ENCODE measurements at places on chromosomes 11 and 22. TPM values are rescaled to one million over a fixed set of nuclear protein-coding genes. Genes with fewer than 3 reads are reported as not detected.

THAP7 gene
- 24.2 TPM for total RNA-seq

SHANK3 gene
- total RNA-seq: 0.59 TPM

DUSP8 gene
- total RNA-seq: under 0.01 TPM

KCNJ4 gene
- total RNA-seq: not detected

GDPD4 gene
- not detected for total RNA-seq

FAM83F gene
- not detected for total RNA-seq

MRPL49 gene
- total RNA-seq: 41.6 TPM

NCAM1 gene
- 2.2 TPM for total RNA-seq

TLCD5 gene
- total RNA-seq: 11.9 TPM

- H3K36me3 ChIP-seq: no peaks in the 10 kb centered on the region
- no peaks in the 10 kb centered on the region for H3K27me3 ChIP-seq
- no peak for DNase-seq
- H3K4me3 ChIP-seq: no peak overlapping the region
- H3K4me1 ChIP-seq: no peaks in the 10 kb centered on the region
- H3K27ac ChIP-seq: no peak overlapping the region
Measured at GRCh38 chr11:96696731-96697130, 306.9 kb downstream of the JRKL start.

DNA sequence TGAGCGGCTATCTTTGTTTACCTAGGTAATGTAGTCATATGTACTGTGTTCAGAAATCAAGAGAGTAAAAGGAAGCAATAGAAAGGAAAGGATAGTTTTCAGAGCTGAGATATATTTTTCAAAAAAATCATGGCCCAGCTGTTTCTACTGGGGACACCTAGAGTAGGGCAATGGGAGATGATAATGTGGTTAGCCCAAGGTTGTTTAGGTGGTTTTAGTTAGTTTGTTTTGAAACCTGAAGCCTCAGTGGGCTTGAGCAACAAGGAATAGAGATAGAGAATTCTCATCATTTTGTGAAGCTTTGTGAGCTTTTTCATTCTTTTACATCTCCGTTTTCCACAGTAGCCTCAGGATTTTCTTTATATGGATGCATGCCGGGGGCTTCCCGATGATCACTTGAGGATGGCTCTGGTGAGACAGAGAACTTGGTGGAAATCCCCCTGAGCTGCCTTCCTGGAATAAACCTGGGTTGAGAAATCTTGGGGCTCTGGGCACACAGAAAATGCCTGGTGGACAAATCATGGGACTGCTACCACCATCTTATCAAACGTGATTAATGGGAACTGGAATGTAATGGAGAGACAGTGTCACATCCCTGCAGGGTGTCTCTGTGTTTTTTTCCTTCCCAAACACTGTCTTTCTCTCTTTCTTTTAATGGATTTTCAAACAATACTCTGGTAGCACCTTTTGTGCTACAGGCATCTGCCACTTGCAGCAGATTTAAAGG lies 49.0 kb downstream of the ARHGAP42 start:
- no peak for DNase-seq
- H3K27me3 ChIP-seq: no peaks in the 10 kb centered on the region
- H3K36me3 ChIP-seq: no peaks in the 10 kb centered on the region
- H3K4me1 ChIP-seq: peaks cover 17% of the 10 kb centered on the region
- H3K27ac ChIP-seq: no peak overlapping the region

- DNase-seq: no peak
- no peak overlapping the region for H3K27ac ChIP-seq
- H3K4me1 ChIP-seq: no peaks in the 10 kb centered on the region
- H3K36me3 ChIP-seq: no peaks in the 10 kb centered on the region
Measured at GRCh38 chr11:45754261-45754709, 50.7 kb upstream of the SLC35C1 start.

DNA sequence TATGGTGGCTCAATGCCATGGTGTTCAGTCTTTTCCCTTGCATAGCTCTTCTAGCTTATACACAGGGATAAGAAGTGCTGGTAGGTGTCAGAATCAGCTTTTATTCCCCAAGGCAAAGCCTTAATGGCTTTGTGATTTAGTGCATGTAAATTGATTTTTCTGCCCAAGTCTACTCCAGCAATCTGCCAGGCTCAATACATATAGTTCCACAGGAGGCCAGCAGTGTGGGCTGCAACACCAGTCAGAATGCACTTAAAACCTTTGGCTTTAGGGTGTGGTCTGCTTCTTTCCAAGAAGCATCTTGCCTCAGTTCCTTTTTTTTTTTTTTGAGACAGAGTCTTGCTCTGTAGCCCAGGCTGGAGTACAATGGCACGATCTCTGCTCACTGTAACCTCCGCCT lies 14.5 kb upstream of the CAPRIN1 start:
- no peaks in the 10 kb centered on the region for H3K4me1 ChIP-seq
- no peaks in the 10 kb centered on the region for H3K36me3 ChIP-seq
- no peaks in the 10 kb centered on the region for H3K27me3 ChIP-seq
- H3K4me3 ChIP-seq: no peak overlapping the region
- no peak for DNase-seq
- no peak overlapping the region for H3K27ac ChIP-seq

- H3K27me3 ChIP-seq: no peaks in the 10 kb centered on the region
- peaks cover 44% of the 10 kb centered on the region for H3K4me1 ChIP-seq
- H3K4me3 ChIP-seq: peak overlapping the region; percentile 47
- peaks cover 7% of the 10 kb centered on the region for H3K36me3 ChIP-seq
- peak overlapping the region; percentile 83 for H3K27ac ChIP-seq
Measured at GRCh38 chr11:34976496-34977088, 60.2 kb downstream of the PDHX start.

GRCh38 chr11:9861860-9862725 lies 198.2 kb downstream of the SWAP70 start:
- H3K4me3 ChIP-seq: no peak overlapping the region
- H3K4me1 ChIP-seq: peaks cover 43% of the 10 kb centered on the region
- DNase-seq: peak; percentile 52
- H3K27me3 ChIP-seq: no peaks in the 10 kb centered on the region

DNA sequence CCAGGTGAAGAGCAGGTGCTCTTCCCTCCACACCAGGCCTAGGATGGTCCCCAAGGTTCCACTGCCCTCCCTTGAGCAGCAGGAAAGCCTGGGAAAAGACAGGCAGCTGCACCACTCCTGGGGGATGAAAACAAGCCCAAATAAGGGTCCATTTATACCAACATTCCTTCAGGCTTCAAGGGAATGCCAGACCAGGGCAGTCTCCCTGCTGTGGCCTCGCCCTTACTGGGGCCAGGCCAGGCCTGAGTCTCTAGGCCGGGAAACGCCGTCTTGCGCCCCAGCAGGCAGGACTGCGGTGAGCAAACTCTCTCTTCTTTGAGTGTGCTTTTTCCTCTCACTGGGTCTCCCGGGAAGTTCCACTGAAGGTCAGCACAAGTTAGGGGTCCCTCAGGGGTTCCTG lies 443.5 kb downstream of the SOX6 start:
- peaks cover 4% of the 10 kb centered on the region for H3K27me3 ChIP-seq
- peaks cover 4% of the 10 kb centered on the region for H3K4me1 ChIP-seq
- H3K36me3 ChIP-seq: no peaks in the 10 kb centered on the region
- no peak for DNase-seq
- H3K4me3 ChIP-seq: no peak overlapping the region

DNA sequence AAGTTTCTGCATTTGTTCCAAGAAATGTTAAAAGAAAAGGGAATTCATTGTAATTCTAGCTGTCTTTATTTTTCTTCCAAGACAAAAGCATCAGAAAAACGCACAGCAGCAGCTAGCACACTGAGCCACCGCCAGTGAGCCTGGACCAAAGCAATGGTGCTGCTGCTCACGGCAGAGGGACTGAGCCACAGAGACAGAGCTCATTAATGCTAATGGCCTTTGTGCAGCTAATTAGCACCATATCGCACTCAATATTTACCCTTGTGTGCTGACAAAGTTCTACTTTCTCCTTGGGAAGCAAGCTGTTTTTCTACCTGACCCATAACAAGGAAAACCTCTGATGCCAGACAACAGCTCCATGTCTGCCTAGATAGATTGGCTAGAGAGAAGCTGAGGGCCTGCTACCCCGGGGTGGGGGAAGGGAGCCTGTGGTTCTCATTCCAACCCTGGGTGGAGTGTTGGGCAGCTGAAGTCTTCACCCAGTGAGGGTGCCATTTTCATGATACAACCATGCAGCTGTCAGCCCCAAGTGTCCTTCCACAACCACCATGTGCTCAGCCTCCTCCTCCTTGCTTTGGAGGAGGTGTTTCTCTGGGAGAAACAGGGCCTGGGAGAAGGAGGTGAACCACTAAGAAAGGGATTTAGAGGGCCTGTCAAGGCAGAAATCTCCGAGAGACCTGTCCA lies 131.1 kb upstream of the NCAM1 start:
- H3K4me1 ChIP-seq: no peaks in the 10 kb centered on the region
- H3K27ac ChIP-seq: no peak overlapping the region
- DNase-seq: no peak

- H3K27ac ChIP-seq: no peak overlapping the region
- no peaks in the 10 kb centered on the region for H3K27me3 ChIP-seq
- no peaks in the 10 kb centered on the region for H3K4me1 ChIP-seq
Measured at GRCh38 chr22:19931514-19931913, 10.1 kb upstream of the COMT start.

DNA sequence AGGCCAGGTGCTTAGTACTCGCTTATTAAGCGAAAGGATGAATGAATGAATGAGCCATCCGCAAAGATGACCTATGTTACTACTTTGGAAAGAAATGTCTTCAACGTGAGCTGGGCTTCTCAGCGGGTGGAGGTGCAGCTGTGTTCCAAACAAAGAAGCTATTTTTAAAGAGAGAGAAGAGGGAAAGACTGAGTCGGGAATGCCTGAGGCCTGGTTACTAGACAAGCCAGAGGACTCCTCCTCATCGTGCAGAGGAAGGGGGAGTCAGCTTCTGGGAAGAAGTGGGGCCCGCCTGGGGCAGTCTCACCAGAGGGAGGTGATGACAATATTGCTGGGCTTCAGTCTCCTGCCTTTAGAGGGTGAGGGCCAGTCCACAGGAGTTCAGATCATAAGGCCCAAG lies 30.4 kb upstream of the CD5 start:
- H3K4me3 ChIP-seq: no peak overlapping the region
- no peak for DNase-seq
- H3K4me1 ChIP-seq: no peaks in the 10 kb centered on the region
- no peak overlapping the region for H3K27ac ChIP-seq
- H3K36me3 ChIP-seq: no peaks in the 10 kb centered on the region
- peaks cover 7% of the 10 kb centered on the region for H3K27me3 ChIP-seq

DNA sequence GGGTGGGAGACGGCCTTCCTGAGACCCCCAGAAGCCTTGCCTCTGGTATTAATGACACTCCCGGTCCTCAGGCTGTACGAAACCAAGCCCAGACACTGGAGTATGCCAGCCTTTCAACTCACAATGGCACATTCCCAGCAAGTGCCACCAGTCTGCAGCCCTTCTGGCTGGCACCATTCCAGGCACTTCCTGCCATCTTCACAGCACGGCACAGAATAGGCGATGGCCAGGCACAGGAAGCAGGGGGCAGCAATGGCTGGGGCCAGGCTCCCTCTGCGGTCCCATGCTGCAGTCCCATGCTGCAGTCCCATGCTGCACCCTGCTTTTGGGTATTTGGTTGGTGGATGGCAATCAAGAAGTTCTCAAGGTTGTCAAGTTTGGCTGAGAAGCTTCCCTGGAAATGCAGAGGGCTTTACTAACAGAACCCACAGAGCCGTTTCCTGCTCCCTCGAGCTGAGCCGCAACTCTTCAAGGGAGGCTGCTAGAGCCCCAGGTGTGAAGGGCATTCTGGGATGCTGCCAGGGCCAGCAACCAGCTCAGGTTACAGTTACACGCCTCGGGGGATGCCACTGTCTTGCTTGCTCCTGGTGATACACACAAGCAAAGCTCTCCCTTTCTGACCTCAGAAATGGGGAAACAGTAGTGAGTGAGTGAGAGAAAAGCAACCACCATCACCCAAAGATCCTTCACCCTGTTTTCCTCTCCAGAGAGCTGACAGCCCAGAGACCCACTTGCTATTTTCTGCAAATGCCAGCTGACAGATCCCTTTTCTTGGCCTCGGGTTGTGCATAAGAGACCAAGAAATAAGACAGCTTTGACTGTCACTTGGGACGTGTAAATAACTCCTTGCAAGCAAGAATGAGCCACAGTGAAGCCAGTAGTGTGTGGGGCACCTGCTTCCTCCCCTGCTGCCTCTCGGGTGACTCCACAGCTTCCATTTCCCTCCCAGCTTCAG lies 23.9 kb downstream of the LRFN4 start:
- H3K36me3 ChIP-seq: no peaks in the 10 kb centered on the region
- no peak overlapping the region for H3K27ac ChIP-seq
- H3K4me3 ChIP-seq: no peak overlapping the region
- no peaks in the 10 kb centered on the region for H3K27me3 ChIP-seq

DNA sequence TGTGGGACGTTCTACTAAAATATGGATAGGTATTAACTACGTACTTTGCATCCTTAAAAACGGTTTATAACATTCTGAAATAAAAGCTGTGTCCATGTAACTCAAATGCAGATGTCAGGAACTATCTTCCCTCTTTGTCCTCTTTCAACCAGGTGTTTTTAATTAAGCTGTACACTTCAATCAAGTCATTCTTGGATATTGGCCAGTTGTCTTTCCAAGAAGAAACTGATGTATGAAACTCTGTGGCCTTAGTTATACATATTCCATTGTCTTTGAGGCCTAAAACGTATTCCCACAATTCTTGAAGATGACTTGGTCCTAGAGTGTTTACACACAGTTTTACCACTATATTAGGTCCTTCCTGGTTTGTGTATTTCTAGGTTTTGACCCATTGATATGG lies 249.0 kb upstream of the CNTN5 start:
- no peak for DNase-seq
- no peak overlapping the region for H3K4me3 ChIP-seq
- H3K4me1 ChIP-seq: no peaks in the 10 kb centered on the region
- no peaks in the 10 kb centered on the region for H3K27me3 ChIP-seq
- H3K27ac ChIP-seq: no peak overlapping the region

DNA sequence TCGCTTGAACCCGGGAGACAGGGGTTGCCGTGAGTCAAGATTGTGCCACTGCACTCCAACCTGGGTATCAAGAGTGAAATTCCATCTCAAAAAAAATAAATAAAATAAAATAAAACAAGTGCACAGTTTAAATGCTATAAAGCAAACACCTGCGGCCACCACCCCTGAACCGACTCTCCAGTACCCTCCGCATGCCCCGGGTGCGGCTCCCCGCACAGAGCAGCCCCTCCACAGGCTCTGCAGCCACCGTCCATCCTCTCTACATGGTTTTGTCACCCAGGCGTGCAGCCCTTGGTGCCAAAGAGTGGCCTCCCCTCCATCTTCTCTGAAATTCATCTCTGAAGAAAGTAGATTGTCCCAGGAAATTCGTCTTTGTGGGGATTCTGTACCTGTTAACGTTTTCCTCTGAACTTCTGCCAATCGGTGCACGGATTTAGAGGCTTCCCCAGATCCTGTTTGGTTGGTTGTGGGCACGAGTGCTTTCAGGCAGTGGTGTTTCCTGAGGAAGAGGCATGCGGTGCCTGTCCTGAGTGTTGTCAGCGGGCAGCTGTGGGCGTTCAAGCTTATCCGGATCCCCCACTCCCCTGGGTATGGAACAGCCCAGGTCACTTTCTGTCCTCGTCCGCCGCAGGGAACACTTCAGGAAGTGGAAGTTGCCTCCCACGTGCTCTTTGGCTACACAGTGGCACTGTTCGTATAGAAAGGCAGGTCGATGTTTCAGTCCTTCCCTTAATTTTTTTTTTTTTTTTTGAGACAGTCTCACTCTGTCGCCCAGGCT lies 4.1 kb downstream of the MIOX start:
- peak; percentile 62 for DNase-seq
- no peak overlapping the region for H3K4me3 ChIP-seq
- H3K27ac ChIP-seq: no peak overlapping the region
- no peaks in the 10 kb centered on the region for H3K4me1 ChIP-seq

- no peaks in the 10 kb centered on the region for H3K36me3 ChIP-seq
- no peaks in the 10 kb centered on the region for H3K4me1 ChIP-seq
Measured at GRCh38 chr11:112564228-112564955, 303.7 kb upstream of the PLET1 start.

- no peak overlapping the region for H3K4me3 ChIP-seq
- H3K27me3 ChIP-seq: peaks cover 6% of the 10 kb centered on the region
- peaks cover 8% of the 10 kb centered on the region for H3K4me1 ChIP-seq
- DNase-seq: peak; percentile 73
Measured at GRCh38 chr11:131689049-131689925, 318.9 kb downstream of the NTM start.
